ENCODE measurements at places on chromosomes 1 and 21. TPM values are rescaled to one million over a fixed set of nuclear protein-coding genes. Genes with fewer than 3 reads are reported as not detected.

Gene KRTAP19-3
- polyA plus RNA-seq = not detected

Gene RGSL1
- polyA plus RNA-seq = not detected

Gene CELA3A
- polyA plus RNA-seq = 0.68 TPM

Gene C8B
- polyA plus RNA-seq = not detected

Gene IGSF5
- 0.98 TPM for polyA plus RNA-seq

Gene S100B
- polyA plus RNA-seq = 2.8 TPM

Gene DCST1
- polyA plus RNA-seq = not detected

Gene PIGR
- 0.64 TPM for polyA plus RNA-seq

Gene IVNS1ABP
- 27.5 TPM for polyA plus RNA-seq

Gene C1orf116
- 0.28 TPM for polyA plus RNA-seq

Gene AMY1B
- not detected for polyA plus RNA-seq

Gene CATSPERE
- polyA plus RNA-seq = 0.07 TPM

Gene ZFYVE9
- 3.6 TPM for polyA plus RNA-seq

Gene DDAH1
- polyA plus RNA-seq = 5.7 TPM

Gene BARHL2
- not detected for polyA plus RNA-seq

Gene ADAMTSL4
- 61.7 TPM for polyA plus RNA-seq

Gene KRTAP21-1
- not detected for polyA plus RNA-seq

Gene GABPA
- polyA plus RNA-seq = 7.2 TPM

Gene MMP23B
- 85.9 TPM for polyA plus RNA-seq

Gene SMPDL3B
- 0.08 TPM for polyA plus RNA-seq

Gene PPM1J
- polyA plus RNA-seq = 6.9 TPM

Gene FCAMR
- polyA plus RNA-seq = not detected

Gene RHCE
- polyA plus RNA-seq = 0.24 TPM

Gene PI4KB
- 41.2 TPM for polyA plus RNA-seq

Gene RBP7
- 43.8 TPM for polyA plus RNA-seq

Gene GRHL3
- polyA plus RNA-seq = not detected

Gene C1QB
- 61.9 TPM for polyA plus RNA-seq

Gene CASZ1
- 28.8 TPM for polyA plus RNA-seq

Gene L1TD1
- not detected for polyA plus RNA-seq

Gene LMX1A
- polyA plus RNA-seq = not detected

Gene SLC30A10
- polyA plus RNA-seq = not detected

Gene SIM2
- 0.01 TPM for polyA plus RNA-seq

Gene TMPRSS15
- not detected for polyA plus RNA-seq

Gene CYYR1
- 17.2 TPM for polyA plus RNA-seq

Gene APCS
- polyA plus RNA-seq = 0.08 TPM

Gene OLIG2
- not detected for polyA plus RNA-seq

Gene CR1L
- polyA plus RNA-seq = not detected

Gene KRTAP7-1
- not detected for polyA plus RNA-seq

Gene GPA33
- polyA plus RNA-seq = 0.88 TPM

Gene LIN28A
- polyA plus RNA-seq = not detected

Gene KCNK1
- 11.9 TPM for polyA plus RNA-seq

Gene ALG14
- polyA plus RNA-seq = 1.8 TPM

Gene S100A2
- polyA plus RNA-seq = 2.8 TPM

Gene SH2D1B
- polyA plus RNA-seq = 0.11 TPM

Gene USP25
- 20.4 TPM for polyA plus RNA-seq

Gene VHLL
- not detected for polyA plus RNA-seq

Gene SHISA4
- 53.2 TPM for polyA plus RNA-seq

Gene PLA2G2C
- polyA plus RNA-seq = not detected

Gene SPRR2B
- polyA plus RNA-seq = not detected

Gene S100A8
- 32.3 TPM for polyA plus RNA-seq

Gene THEM5
- polyA plus RNA-seq = not detected

Gene SYNC
- polyA plus RNA-seq = 8.3 TPM

Gene PLPPR5
- not detected for polyA plus RNA-seq

Gene MYOG
- not detected for polyA plus RNA-seq

Gene LHX4
- polyA plus RNA-seq = not detected
